Stimulated activated CD8-positive, alpha-beta memory T cell treated with anti-CD3 and anti-CD28 coated beads, Interleukin-4, amount 100 ng/mL, for 4 hours (primary cell): ENCODE measurements at places on chromosomes 5 and 9.

GRCh38 chr5:54844905-54845566 lies 140.4 kb downstream of the ESM1 start:
- no peak for DNase-seq

DNA sequence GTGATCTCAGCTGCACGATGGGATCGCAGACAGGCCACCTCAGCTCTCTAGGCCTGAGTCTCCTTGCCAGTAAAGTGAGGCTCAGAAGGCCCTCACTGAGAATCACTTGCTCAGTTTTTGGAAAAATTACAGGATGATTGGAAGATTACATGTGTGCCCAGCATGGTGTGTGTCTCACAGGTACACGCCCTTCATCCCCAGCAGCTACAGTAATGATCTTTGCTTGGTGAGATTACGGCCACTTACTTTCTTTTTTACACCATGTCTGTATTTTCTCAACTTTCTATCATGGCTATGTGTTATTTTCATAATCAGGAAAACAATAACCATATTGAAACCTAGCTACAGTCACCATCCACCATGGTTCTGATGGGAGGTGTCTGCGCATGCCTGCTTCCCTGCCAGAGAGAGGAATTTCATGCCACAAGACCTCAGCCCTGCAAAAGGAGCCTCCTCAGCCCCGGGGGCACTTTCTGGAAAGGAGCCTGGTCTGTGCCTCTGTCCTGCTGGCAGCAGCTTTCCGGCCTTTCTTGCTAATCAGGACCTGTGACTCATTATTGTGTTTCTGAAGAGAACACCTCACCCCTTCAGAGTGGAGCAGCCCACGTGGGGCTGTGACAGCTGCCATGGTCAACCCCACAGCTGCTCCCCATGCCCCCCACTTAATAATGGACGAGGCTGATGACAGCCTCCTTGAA lies 64.2 kb upstream of the OLFM1 start:
- DNase-seq = no peak

GRCh38 chr9:27353474-27354229 lies 56.7 kb upstream of the EQTN start:
- DNase-seq = no peak

GRCh38 chr9:119556129-119556875 lies 187.1 kb upstream of the BRINP1 start:
- no peak for DNase-seq

GRCh38 chr9:91994422-91994821 lies 44.4 kb upstream of the ROR2 start:
- DNase-seq = no peak

- DNase-seq = no peak
Observed at GRCh38 chr5:161305601-161306000, 240.9 kb downstream of the GABRB2 start.

GRCh38 chr5:177366528-177367322 lies 9.0 kb downstream of the RGS14 start:
- DNase-seq = no peak

DNA sequence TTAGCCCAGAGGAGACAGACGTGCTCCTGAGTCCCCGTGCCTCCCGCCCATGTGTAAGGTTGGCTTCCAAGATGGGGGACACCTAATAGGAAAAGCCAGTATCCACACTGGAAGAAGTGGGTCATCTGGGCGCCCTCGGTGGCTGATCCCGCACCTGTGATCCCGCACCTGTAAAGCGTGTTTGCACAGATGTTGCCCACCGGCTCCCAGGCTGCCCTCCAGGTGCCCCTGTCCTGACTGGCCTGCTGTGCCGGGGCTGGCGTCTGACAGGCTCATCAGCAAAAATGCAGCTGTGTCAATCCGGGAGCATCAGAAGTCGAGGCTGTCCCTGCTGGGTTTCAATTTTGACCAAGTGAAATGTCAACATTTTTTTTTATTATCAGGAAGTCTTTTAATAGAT lies 88.5 kb downstream of the IRX1 start:
- no peak for DNase-seq

GRCh38 chr9:87270221-87270847 lies 227.3 kb upstream of the DAPK1 start:
- no peak for DNase-seq

- DNase-seq = no peak
Observed at GRCh38 chr9:97591535-97591934, 41.6 kb downstream of the TSTD2 start.

DNA sequence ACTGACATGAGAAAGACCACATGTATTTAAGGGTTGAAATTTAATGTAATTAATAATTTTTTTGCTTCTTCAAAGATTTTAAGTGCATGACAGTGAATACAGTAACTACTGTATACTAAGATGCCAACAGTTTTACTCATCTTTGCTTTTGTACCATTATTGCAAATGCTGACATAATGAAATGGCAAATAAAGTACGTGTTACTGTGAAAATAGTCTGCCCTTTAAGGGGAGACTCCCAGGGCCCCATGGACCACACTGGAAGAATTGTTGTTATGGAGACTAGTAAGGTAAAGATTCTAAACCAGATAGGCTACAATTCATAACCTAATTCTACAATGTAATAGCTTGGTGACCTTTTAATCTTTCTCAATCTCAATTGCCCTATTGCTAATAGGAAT lies 84.7 kb downstream of the NR3C1 start:
- DNase-seq = no peak

- no peak for DNase-seq
Observed at GRCh38 chr5:134073404-134073803, 41.1 kb upstream of the TCF7 start.

- DNase-seq = no peak
Observed at GRCh38 chr9:89543621-89544278, 45.8 kb upstream of the SEMA4D start.

- DNase-seq = no peak
Observed at GRCh38 chr5:6631441-6631840, 1.4 kb downstream of the NSUN2 start.

DNA sequence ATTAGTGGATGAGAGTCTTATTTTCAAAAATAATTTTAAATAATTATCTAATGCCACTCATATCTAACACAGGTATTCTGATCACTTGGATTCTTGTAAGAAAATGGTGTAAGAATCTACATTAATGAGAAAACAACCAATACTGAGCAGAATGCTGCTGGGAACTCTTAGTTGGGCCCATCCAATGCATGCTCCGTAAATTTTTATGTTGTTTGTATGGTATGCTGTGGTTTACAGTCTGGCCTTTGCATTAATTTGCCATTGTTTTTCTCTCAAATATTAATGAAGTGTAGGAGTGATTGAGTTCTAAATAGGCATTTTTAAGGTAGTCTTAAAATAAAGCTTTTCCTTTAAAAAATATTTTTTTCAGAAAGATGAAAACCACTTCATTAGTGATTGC lies 133.4 kb downstream of the ZSWIM6 start:
- DNase-seq = no peak

DNA sequence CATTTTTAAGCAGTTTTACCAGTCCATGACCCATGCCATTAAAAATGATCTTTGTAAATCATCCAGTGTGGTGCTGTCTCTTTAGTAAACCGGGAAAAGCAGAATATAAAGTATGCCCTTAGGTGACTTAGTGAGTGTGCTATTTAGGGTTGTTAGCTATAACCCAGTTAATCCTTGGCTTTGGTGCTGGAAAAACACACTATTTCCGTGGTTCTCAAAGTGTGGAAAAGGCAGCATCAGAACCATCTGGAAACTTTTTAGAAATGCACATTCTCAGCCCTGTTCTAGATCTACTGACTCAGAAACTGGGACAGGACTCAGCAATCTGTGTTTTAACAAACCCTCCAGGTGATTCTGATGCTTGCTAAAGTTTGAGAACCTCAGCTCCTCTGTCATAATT lies 123.6 kb upstream of the ZNF608 start:
- no peak for DNase-seq

GRCh38 chr9:95188459-95188858 lies 129.1 kb downstream of the FANCC start:
- DNase-seq = no peak

GRCh38 chr5:100464418-100464817 lies 70.8 kb upstream of the FAM174A start:
- DNase-seq = no peak

GRCh38 chr5:22460189-22460588 lies 393.0 kb downstream of the CDH12 start:
- no peak for DNase-seq

GRCh38 chr5:135157421-135158313 lies 123.6 kb upstream of the PITX1 start:
- no peak for DNase-seq

DNA sequence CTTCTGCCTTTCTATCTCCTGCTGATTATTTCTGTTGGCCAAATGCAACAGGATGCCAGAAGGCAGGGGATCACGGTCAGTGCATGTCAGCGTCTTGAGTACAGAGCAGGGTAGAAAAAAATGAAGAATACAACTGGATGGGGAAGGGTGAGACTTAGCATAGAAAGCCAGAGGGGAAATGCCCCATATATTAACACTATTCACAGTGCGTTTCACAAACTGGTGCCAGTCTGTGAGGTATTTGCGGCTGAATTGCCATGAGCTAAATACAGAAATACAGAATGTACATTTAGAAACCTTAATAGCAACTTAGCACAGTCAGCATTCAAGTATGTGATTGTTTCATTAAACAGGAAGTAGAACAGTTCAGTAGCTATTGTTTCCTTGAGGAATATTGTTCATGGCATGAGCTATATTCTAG lies 31.0 kb upstream of the SLC1A3 start:
- no peak for DNase-seq

- no peak for DNase-seq
Observed at GRCh38 chr5:60578315-60578714, 121.7 kb downstream of the DEPDC1B start.

GRCh38 chr5:91332267-91333045 lies 50.7 kb downstream of the ARRDC3 start:
- DNase-seq = no peak

DNA sequence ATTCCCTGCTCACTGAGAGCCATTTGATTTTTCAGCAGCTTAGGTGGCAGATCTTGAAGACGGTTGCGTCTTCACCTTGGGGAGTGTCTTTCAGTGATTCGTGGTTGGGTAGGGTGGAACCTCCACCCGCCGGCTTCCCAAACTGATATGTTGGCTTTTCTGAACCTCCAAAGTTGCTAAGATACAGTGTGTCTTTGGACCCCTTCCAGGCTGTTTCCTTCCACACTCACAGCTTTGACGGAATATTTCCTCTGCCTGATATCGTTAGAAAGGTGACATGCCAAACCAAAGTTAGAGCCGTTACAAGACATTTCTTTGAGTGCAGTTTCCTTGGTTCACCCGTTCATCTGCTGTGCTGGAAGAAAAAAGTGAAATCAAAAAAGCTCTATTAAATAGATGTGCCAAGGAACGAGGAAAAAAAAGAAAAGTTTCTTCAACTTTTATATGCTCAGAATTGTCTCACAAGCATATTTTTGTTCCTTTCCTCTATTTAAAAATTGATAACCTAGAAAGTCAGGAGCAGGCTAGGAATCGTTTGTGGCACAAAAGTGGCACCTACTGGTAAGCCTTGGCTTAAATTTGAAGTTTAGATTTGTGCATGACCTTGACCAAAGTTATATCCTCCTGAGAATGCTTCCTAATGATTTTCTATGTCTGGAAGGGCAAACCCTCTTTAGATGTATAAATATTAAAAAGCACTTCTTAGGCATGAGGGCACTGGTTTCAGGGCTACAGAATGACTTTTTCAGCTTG lies 270.7 kb upstream of the WWC1 start:
- no peak for DNase-seq
